ENCODE measurements at places on chromosomes 5 and 9.

- no peaks in the 10 kb centered on the region for H3K4me1 ChIP-seq
- H3K4me3 ChIP-seq = no peak overlapping the region
- H3K36me3 ChIP-seq = no peaks in the 10 kb centered on the region
- no peak overlapping the region for H3K27ac ChIP-seq
Measured at GRCh38 chr9:73844135-73844534, 653.0 kb upstream of the RORB start.

GRCh38 chr9:87115785-87116184 is 168.5 kb upstream of the GAS1 start:
- no peaks in the 10 kb centered on the region for H3K27me3 ChIP-seq
- DNase-seq = no peak
- no peak overlapping the region for H3K4me3 ChIP-seq
- peaks cover 38% of the 10 kb centered on the region for H3K4me1 ChIP-seq
- H3K36me3 ChIP-seq = no peaks in the 10 kb centered on the region

DNA sequence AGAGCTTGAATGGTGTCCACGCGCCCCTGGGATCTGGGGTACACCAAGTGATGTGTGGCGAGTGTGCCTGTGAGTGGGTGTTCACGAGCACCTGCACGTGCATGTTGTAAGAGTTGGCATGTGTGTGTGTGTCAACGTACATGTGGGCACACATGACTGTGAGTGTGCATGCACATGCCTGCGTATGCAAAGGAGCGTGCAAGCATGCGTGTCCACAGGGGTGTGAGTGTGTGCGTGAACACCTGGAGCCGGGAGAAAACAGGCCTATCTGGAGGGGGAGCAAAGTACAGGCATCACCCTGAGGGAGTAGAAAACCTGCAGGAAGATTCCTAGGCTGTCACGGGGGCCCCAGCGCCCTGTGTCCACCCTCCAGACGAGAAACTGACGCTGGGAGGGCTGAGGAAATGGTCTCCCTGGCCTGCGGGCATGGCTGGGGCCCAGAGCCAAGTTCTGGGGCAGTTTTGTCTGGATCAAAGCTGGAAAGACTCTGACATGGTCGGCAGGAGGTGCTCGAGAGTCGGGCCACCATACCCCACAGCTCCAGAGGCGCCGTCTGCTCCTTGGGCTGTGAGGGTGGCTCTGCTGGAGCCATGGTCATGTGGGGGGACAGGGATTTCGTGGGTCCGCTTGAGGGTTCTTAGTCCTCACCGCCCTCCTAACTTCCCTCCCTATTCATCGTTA is 31.8 kb downstream of the PTGES start:
- no peaks in the 10 kb centered on the region for H3K27me3 ChIP-seq
- no peak for DNase-seq
- no peak overlapping the region for H3K4me3 ChIP-seq
- peaks cover 23% of the 10 kb centered on the region for H3K4me1 ChIP-seq
- H3K27ac ChIP-seq = no peak overlapping the region

GRCh38 chr5:138353560-138354080 is 1.1 kb downstream of the KDM3B start:
- DNase-seq = no peak
- peaks cover 58% of the 10 kb centered on the region for H3K4me1 ChIP-seq
- no peaks in the 10 kb centered on the region for H3K27me3 ChIP-seq
- H3K27ac ChIP-seq = peak overlapping the region; percentile 95
- H3K4me3 ChIP-seq = peak overlapping the region; percentile 98
- peaks cover 28% of the 10 kb centered on the region for H3K36me3 ChIP-seq

DNA sequence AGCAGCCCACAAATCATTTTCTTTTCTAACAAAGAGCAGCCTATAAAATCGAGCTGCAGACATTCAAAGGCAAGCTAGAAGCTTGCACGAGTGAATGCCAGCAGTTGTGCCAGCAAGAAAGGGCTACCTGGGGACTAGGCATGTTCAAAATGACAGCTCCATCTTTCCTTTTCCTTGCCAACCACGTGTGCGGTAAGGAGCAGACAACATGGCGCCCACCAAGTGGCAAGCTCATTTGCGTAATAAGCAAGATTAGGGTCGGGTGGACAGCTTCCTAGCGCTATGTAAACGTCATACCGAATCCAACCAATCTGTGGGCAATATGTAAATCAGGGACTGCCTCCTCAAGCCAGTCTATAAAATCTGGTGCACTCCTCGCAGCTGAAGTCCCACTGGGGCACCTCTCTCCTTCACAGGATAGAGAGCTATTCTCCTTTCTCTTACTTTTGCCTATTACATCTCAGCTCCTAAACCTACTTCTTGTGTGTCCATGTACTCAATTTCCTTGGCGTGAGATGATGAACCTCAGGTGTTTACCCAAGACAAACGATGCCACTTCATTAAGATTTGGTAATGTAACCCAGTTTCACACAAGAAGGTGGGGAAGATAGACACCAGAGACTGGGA is 22.5 kb upstream of the SPARC start:
- H3K4me3 ChIP-seq = no peak overlapping the region
- no peaks in the 10 kb centered on the region for H3K36me3 ChIP-seq
- peaks cover 12% of the 10 kb centered on the region for H3K4me1 ChIP-seq
- no peak overlapping the region for H3K27ac ChIP-seq
- no peak for DNase-seq

DNA sequence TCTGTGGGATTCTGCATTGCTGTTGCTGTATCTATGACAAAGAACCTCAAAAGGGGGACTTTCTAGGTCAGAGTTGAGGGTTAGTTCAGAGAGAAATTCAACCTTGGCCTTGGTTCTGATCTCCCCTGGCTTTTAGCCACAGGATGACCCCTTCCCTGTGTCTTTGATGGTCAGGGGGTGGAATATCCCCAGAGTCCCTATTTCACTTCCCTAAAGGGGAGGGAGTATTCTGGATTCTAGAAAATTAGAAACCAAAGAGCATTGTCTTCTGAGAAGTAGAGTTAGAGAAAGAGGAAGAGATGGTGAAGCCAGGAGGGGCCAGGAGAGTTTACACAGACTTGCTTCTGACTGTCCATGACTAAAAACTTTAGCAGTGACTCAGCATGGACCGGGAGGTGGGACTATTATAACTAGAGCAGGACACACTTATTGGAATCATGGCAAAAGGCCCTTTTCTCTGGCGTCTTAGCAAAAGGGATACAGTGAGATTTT is 56.2 kb upstream of the LPAR1 start:
- H3K36me3 ChIP-seq = no peaks in the 10 kb centered on the region
- peaks cover 36% of the 10 kb centered on the region for H3K4me1 ChIP-seq
- peak; percentile 81 for DNase-seq
- peak overlapping the region; percentile 93 for H3K27ac ChIP-seq
- no peaks in the 10 kb centered on the region for H3K27me3 ChIP-seq
- H3K4me3 ChIP-seq = peak overlapping the region; percentile 58

- H3K27me3 ChIP-seq = peaks cover 27% of the 10 kb centered on the region
- peak overlapping the region; percentile 72 for H3K4me3 ChIP-seq
- no peak for DNase-seq
- peak overlapping the region; percentile 85 for H3K27ac ChIP-seq
Measured at GRCh38 chr5:178077751-178078150, 35.6 kb upstream of the N4BP3 start.

DNA sequence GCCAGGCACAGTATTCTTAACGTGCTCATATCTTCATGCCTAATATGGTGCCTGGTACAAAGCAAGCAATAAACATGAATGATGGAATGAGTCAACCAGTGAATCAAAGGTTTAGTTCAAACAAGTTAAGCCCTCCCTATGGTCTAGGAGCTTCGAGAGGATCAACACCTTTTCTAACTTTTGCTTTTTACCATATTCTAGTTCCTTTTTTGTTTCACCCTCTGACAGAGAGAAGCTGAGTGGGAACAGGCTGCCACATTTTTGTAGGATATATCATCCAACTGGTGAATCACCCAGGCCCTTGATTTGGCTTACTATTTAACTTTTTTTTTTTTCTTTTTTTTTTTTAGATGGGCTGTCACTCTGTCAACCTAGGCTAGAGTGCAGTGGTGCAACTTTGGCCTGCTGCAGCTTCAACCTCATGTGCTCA is 39.3 kb upstream of the TNC start:
- peak overlapping the region; percentile 81 for H3K27ac ChIP-seq
- H3K4me3 ChIP-seq = peak overlapping the region; percentile 72
- H3K27me3 ChIP-seq = peaks cover 1% of the 10 kb centered on the region

DNA sequence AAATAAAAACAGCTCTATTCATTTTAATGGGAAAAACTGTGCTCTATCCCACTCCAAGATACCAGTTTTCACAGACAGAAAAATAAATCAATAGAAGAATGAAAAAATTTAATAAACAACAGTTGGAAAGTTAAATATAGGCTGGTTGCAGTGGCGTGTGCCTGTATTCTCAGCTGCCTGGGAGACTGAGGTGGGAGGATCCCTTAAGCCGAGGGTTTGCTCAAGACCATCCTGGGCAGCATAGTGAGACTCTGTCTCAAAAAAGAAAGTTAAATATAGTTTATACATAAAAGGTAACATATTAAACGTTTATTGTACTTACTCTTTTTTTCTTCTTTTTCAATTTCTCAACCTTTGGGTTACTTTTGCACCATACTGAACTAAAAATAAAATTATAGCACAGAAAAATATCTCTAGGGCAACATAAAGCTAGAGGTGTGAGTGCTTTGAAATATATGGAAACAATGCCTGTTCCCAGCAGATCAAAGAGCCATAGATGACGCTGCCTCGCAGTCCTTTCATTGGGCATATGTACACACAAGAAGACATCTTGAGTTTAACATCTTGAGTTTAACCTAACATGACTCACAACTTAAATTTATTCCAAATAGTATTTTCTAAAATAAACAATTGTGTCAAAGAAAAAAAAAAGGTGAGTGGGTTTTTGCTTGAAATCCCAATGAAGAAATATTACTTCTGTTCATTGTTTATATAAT is 25.7 kb upstream of the KLF9 start:
- H3K27me3 ChIP-seq = no peaks in the 10 kb centered on the region
- peaks cover 51% of the 10 kb centered on the region for H3K4me1 ChIP-seq
- H3K27ac ChIP-seq = no peak overlapping the region

GRCh38 chr5:54673523-54674225 is 156.1 kb downstream of the SNX18 start:
- no peak overlapping the region for H3K27ac ChIP-seq
- peaks cover 44% of the 10 kb centered on the region for H3K4me1 ChIP-seq
- peaks cover 13% of the 10 kb centered on the region for H3K36me3 ChIP-seq
- H3K4me3 ChIP-seq = no peak overlapping the region
- peaks cover 4% of the 10 kb centered on the region for H3K27me3 ChIP-seq

DNA sequence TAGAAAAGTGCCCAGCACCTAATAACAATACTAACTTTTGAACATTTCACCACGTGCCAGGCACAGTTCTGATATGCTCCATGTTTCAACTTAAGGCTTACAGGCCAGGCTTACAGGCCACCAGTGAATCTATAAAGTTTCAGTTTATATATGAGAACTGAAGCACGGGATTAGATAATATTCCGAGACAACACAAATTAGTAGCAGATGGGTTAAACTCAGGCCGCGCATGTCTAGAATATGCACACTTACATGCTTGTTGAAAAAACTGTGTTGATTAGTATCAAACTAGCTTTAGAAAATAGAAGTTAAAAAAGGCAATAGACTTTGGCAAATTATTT is 587.9 kb downstream of the MTRR start:
- peaks cover 33% of the 10 kb centered on the region for H3K4me1 ChIP-seq
- DNase-seq = peak; percentile 36
- peaks cover 6% of the 10 kb centered on the region for H3K36me3 ChIP-seq
- H3K27ac ChIP-seq = peak overlapping the region; percentile 97

- H3K36me3 ChIP-seq = peaks cover 15% of the 10 kb centered on the region
- no peaks in the 10 kb centered on the region for H3K27me3 ChIP-seq
- H3K4me1 ChIP-seq = peaks cover 57% of the 10 kb centered on the region
- DNase-seq = no peak
Measured at GRCh38 chr9:2047144-2047671, 32.1 kb downstream of the SMARCA2 start.

DNA sequence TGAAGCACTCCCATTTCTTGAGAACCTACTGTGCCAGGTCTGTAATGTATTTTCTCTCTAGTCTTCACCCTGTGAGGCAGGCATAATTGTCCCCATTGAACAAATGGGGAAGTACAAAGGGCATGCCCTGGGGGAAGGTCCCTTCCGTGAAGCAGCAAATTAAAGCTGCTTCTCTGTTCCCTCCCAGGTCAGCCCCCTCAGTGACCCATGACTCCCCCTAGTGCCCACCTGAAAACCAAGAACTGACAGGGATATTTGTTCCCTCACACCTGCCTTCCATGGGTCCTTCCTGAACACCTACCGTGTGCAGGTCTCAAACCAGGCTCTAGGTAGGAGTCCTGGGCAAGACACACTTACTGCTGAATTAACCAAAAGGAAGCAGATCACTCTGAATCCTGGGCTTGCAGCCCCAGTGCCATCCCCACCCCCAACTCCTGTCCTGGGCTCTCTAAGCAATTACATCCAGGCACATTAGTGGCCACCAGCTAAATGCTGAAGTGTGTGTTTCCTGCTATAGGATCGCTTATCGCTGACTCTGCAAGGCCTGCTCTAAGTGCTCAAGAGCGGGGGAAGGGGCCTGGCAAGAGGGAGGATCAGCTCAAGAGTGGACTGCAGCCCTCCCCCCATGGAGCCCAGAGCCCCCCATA is 254.8 kb downstream of the CDK5RAP2 start:
- peaks cover 12% of the 10 kb centered on the region for H3K27me3 ChIP-seq
- no peak for DNase-seq
- H3K4me3 ChIP-seq = no peak overlapping the region
- H3K36me3 ChIP-seq = no peaks in the 10 kb centered on the region
- H3K27ac ChIP-seq = no peak overlapping the region

- H3K4me1 ChIP-seq = peaks cover 56% of the 10 kb centered on the region
- H3K36me3 ChIP-seq = peaks cover 13% of the 10 kb centered on the region
- DNase-seq = no peak
Measured at GRCh38 chr5:173330338-173331206, 2.4 kb upstream of the STC2 start.

DNA sequence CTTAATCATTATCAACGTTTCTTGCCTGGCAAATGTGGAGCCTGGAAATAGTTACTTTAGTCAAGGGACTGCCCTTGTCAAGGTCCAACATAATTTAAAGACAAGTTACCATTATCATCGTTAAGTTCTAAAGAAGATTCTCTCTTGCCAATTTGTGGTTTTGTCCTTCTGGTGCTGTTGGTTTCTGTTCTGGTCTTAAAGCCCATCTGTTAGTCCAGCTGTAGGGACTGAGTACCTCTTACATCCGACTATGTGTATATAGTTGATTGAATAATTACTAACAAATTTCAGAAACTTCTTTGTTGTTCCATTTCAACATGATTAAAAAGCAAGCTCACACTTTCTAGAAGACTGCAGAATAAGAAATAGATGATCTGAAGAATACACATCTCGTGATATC is 1854.9 kb downstream of the MAT2B start:
- H3K4me1 ChIP-seq = no peaks in the 10 kb centered on the region
- H3K27me3 ChIP-seq = no peaks in the 10 kb centered on the region
- H3K36me3 ChIP-seq = no peaks in the 10 kb centered on the region
- no peak overlapping the region for H3K4me3 ChIP-seq
- DNase-seq = no peak

GRCh38 chr5:92939428-92939827 is 641.6 kb downstream of the NR2F1-AS1 start:
- H3K27me3 ChIP-seq = no peaks in the 10 kb centered on the region
- H3K36me3 ChIP-seq = no peaks in the 10 kb centered on the region
- peaks cover 1% of the 10 kb centered on the region for H3K4me1 ChIP-seq
- no peak overlapping the region for H3K27ac ChIP-seq
- no peak for DNase-seq

Measured in HFFc6 (cell line).